Stimulated activated CD4-positive, alpha-beta T cell treated with anti-CD3 and anti-CD28 coated beads, Interleukin-15, amount 100 ng/mL, for 48 hours (primary cell): ENCODE measurements at places on chromosomes 1 and 21.
A peak's percentile ranks its signal among the peaks of the same experiment; 100 is the strongest.

DNA sequence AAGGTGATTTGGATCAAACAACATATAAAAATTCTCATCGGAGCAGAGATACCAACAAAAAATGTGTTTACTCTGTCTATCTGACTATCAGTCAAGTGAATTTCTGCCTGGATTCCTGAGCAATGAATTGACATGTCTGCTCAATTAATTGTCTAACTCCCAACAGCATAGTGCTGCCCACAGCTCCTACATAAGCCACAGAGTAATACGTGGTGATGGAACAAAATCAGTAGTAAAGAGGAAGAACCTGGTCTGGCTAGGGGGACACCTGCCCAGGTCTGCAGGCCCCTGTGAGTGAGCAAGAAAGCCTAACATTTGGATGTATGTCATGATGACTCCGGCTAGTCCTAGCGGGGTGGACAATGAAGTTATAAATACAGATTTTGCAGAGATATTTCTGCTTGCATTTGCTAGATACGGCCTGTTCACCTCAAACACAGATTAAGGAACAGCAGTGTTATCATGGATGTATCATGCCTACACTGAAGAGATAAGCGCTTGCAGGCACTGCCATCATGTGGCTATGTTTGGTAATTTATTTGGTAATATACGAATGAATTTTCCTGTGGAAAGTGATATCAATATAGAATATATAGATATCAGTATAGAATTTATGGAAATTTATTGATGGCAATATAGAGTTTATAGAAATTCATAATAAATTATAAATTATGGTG, 69.6 kb upstream of the LRRC8B start:
- DNase-seq, result peak; percentile 41

DNA sequence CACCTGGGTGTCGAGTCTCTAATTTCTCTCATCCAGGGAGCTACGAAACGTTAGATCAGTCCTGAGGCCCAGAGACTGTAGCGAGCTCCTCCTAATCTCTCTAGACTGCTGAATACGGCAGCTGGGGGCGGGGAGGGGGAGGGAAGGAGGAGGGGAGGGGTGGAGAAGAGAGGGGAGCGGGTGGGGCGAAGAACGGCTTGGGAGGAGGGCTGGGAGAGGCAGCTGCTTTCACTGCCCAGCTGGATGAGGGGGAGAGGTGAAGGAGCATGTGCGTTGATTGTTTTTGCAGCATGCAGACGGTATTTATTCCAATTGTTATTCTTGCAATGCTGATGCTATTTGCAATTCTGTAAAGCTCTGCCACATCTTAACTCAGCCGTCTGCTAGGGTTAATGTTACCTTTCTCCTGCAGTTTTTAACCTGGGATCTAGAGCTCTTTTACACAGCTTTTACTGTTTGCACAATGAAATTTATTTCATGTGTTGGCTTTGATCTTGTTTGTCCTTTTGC, 790 bp downstream of the DNAJC6 start:
- no peak for DNase-seq

- no peak for DNase-seq
These were observed 125.6 kb downstream of the KCNN3 start for GRCh38 chr1:154744352-154745035.

GRCh38 chr1:235075777-235076308, 52.8 kb downstream of the TOMM20 start:
- DNase-seq, result peak; percentile 32
